ENCODE measurements at places on chromosomes 11 and 22.

DNA sequence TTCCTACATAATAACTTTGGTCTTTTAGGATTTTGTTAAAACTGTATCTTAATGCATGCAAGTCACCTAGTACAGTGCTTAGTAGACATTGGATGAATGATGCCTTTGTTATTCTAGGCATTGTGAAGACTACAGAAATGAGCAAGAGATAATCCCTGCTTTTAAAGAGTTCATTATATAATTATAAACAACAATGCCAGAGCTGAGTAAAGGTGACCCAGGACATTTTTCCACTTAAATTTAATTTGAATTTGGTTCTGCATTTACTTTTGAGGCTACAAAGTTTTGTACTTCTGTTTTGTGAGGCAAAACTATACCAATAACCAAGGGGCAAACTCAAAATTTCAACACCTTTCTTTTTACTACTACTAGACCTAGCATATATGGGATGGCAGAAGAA is 182.0 kb upstream of the SESN3 start:
- no peak for DNase-seq

DNA sequence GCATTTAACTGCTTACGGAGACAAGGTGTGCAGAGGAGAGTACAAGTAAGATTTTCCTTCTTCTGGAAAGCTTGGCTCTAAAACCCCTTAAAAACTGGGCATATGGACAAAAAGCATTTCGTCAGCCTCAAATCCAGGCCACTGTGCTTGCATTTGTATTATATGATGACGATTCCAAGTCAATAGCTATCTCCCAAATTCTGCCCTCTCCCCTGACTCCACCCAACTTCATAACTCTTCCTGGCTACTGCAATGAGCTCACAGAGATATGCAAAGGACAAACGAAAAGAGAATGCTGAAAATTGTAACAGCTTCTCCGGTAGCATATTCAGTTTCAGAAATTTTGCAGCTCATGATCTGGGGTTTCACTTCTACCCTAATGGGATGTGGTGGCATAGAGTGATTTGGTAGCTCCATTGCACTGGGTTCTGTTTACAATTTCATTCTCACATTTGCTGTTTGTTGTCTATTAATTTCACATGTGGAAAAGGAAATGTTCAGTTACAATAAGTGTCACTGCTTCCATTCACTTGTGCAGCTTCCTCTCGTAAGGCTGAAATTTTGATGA is 45.6 kb upstream of the CHRM4 start:
- DNase-seq, result no peak

DNA sequence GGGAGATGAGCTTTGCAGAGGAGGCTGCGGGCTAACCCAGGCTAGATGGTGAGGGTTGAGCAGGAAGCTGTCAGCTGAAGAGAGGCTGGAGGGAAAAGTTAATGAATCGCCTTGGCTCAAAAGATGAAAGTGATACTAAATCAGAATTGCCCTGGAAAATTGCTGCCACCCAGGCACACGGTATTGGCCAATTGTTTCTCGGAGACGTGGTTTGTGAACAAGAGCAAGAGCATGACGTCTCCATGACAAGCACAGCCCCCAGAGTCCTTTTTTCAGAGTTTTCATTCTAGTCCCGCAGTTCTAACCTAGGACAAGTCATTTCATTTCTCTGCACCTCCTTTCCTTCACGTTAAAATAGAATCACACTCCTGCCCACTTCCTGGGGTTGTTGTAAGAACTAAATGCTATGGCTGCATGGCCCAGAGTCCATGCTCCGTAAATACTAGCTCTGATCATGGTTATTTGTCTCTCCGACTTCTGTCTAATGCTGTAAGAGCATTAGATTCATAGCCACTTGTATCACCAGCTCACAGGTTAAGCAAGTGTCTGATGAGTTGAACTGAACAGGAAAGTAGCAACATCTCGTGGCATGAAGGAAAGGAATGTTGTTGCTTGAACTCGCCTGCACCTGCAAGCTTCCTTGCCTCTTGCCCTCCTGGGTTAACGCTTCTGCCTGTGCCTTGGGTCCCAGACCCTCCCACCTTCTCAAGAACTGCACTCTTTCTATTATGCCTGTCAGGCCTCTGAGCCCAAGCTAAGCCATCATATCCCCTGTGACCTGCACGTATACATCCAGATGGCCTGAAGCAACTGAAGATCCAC is 33.8 kb upstream of the NUP50 start:
- no peak for DNase-seq

DNA sequence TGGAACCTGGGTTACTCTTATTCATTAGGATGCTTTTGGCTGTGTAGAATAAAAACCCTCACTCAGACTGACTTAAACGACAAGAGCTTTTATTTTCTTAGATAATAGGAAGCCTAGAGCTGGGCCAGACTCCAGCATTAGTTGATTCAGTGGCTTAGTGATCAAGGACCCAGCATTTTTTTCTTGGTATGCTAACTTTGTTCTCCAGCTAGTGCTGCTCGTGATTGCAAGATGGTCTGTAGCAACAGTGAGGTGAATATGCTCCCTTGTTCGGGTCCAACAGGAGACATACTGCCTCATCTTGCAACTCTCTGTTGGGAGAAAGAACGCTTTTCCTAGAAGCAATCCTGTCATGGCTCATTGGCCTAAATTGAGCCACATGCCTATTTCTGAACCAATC is 33.4 kb downstream of the INSC start:
- DNase-seq, result no peak

DNA sequence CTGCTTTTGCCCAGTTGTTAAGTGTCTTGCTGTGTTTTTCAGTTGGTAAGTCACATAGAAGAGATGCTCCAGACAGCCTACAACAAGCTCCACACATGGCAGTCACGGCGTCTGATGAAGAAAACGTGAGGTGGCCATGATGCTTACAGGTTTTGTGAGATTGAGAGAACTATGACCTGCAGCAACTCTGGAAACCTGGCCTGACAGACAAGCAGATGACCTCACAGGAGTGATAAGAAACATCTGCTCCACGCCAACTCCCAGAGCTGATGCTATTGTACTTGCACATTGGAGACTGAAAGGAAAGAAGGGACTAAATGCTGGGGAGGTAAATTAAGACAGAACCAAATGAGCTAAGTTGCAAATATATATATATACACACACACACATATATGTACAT is 28.6 kb upstream of the LDHA start:
- DNase-seq, result no peak

- DNase-seq, result no peak
Observed at GRCh38 chr22:39652990-39653786, 82.6 kb downstream of the CACNA1I start.

GRCh38 chr11:34335801-34336200 is 22.0 kb downstream of the ABTB2 start:
- DNase-seq, result no peak

DNA sequence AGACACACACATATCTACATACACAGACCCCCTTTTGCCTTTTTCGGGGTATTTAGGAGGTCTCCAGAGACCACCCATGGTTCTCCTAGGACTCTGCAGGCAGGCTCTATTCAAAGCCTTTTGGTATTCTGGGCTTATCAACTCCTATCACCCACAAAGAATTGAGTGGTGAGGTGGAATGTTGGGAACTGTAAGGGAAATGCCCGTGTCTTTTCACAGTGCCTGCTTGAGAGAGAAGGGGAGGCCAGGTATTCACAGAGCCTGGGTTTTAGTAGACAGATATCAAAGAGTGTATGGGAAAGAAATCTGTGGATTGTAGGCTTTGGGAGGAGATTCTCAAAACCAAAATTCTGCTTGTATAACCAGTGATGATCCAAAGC is 44.0 kb upstream of the CSNK2A3 start:
- DNase-seq, result no peak

GRCh38 chr11:128626913-128627665 is 39.7 kb upstream of the ETS1 start:
- no peak for DNase-seq

GRCh38 chr11:406796-407650 is 7.8 kb downstream of the SIGIRR start:
- peak; percentile 89 for DNase-seq

DNA sequence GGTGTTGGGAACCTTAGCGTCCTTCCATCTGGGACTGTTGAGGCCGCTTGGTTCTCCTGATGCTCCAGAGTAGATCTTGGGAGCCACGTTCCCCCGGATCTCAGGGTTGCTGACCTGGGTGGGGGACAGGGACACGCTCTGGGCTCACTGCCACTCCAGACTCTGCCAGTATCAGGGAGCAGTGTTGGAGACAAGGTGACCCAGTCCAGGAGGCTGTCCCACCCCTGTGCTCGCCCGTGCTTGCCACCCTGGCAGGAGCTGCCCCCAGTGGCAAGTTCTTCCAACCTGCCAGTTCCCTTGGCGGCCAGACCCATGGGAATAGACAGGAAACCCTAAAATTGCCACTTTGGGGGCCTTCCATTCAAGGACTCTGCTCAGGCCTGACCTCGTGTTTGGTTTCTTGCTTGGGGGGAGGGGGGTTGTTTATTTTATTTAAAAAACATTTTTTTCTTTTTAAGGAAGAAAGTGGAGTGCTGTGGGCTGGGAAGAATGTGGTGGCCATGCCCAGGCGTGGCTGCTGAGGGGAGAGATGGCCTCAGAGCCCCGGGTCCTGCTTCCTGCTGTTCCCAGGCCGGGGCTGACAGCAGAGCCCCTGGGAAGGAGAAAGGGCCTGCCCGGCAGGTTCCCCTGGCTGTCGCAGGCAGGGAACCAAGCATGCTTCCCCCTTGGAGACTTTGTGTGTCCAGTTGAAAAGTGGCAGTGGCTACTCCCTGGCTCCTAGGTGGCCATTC is 7.2 kb downstream of the GRK2 start:
- DNase-seq, result no peak

DNA sequence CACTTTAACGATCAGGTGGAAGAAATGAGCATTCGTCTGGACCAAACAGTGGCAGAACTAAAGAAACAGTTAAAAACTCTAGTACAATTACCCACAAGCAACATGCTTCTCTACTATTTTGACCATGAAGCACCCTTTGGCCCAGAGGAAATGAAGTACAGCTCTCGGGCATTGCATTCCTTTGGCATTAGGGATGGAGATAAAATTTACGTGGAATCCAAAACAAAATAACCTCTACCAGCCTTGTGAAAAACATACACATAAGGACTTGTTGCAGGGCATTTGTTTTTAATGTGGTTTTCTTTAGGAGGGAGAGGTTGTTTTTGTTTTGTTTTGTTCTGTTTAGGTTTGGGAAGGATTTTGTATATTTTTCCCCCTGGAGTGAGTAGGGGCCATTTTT is 14.2 kb upstream of the TECTA start:
- no peak for DNase-seq

GRCh38 chr11:79152511-79152910 is 288.3 kb downstream of the TENM4 start:
- no peak for DNase-seq

DNA sequence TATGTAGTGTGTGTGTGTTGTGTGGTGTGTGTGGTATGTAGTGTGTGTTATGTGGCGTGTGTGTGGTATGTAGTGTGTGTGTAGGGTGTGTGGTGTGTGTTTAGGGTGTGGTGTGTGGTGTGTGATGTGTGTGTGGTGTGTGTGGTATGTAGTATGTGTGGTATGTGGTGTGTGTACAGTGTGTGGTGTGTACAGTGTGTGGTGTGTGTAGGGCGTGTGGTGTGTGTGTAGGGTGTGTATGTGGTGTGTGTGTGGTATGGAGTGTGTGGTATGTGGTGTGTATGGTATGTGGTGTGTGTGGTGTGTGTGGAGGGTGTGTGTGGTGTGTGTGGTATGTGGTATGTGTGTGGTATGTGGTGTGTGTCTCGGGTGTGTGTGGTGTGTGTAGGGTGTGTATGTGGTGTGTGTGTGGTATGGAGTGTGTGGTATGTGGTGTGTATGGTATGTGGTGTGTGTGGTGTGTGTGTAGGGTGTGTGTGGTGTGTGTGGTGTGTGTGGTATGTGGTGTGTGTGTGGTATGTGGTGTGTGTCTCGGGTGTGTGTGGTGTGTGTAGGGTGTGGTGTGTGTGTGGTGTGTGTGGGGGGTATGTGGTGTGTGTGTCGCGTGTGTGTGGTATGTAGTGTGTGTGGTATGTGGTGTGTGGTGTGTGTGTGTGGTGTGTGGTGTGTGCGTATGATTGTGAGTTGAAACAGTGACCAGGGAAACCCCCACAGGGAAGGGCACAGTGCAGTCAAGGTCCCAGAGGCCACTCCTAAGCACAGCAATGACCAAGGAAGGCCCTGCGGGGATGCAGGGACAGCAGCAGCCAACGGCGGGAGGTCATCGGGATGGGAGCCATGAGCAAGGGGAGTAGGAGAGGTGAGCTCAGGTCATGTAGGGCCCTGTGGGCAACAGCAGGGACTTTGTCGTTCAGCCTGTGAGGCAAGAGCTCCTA is 2.9 kb upstream of the PPP6R2 start:
- no peak for DNase-seq

GRCh38 chr11:114848027-114848426 is 169.7 kb downstream of the NXPE2 start:
- no peak for DNase-seq

- DNase-seq, result no peak
Observed at GRCh38 chr22:48079505-48080290, 1317.2 kb downstream of the TBC1D22A start.

- DNase-seq, result no peak
Observed at GRCh38 chr11:59212744-59213631, at the start of gene MPEG1. MPEG1 (minus strand) TSS chr11:59212927; CDS start chr11:59212865, 62 bp downstream.

- DNase-seq, result no peak
Observed at GRCh38 chr11:109043315-109043714, 378.4 kb downstream of the DDX10 start.

GRCh38 chr22:38191731-38192474 is 9.9 kb upstream of the MAFF start:
- no peak for DNase-seq

DNA sequence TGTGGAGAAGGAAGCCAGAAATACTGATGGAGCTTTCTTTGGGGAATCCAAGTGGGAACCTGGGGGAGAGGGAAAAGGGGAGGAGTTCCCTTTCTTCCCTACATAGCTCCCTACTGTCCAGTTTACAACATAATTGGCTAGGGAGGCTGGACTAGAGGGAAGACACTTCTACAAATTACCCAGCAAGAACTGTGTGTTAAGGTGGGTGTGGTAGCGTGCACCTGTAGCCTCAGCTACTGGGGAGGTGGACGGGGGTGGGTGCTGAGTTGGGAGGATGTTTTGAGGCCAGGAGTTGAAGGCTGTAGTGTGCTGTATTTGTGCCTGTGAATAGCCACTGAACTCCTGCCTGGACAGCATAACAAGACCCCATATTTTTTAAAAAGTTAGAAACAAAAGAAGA is 74.0 kb downstream of the NAV2 start:
- no peak for DNase-seq

- DNase-seq, result no peak
Observed at GRCh38 chr11:75891947-75892739, 77.1 kb downstream of the UVRAG start.

DNA sequence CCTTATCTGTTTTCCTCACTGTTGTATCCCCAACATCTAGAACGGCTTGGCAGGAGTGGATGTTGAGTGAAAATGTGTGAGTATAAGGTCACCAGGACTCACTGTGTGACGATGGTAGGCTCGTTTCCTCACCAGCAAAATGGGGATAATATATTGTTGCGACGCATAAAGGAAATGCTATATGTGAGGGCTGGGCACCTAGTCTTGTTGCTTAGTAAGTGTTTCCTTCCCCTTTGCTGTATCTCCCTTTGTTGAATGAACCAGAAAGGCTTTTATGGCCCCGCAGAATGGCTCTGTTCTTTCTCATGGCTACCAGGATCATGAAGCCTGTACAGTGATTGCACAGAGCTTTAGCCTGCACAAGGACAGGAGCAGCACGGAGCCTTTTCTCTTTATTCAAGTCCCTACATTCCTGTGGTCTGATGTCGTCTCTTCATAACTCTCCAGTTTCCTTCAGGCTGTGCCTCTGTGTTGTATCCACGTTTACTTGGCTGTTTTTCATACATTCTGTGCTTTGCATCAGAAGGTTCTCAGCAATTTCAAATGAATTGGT is 5.4 kb downstream of the TNRC6B start:
- DNase-seq, result no peak

Data from activated T-helper 1 cell treated with Interleukin-2 at 50 U/mL for 16 hours (primary cell).